ENCODE measurements at places on chromosomes 16 and 17.

- DNase-seq, result no peak
Measured at GRCh38 chr17:16258901-16259300, 41.9 kb downstream of the PIGL start.

DNA sequence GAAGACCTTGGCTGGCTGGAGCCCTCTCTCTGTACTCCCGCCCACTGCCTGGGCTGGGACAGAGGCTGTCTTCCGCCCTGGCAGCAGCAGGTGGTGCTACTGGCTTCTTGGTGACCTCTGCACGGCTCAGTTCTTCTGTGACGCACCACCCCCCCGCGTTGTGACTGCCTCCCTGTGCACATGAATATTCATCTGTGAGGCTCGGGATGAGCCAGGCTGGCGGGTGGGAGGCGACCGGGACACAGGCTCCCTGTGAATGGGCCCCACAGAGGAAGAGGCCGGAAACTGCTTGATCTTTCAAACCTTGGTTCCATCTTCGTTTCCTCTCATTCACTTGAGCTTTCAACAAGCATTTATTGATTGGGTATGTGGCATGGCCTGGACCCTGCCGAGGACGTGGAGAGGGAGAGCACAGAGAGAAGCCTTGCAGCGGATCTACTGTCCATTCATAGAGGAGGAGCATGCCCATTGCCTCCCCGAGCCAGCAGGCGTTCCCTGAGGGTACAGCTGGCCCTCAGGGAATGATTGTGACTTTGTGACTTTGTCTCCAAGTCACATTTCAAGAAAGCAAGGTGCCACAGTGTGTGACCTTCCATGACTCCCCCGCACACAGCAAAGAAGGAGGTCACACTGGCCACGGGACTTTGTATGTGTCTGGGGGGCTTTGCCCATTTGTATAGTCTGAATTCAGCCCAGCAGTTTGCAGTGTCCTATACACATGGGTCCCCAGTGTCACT, 45.0 kb downstream of the B9D1 start:
- DNase-seq, result peak; percentile 91

GRCh38 chr17:39164675-39165143, 1.3 kb downstream of the ARL5C start:
- peak; percentile 63 for DNase-seq

DNA sequence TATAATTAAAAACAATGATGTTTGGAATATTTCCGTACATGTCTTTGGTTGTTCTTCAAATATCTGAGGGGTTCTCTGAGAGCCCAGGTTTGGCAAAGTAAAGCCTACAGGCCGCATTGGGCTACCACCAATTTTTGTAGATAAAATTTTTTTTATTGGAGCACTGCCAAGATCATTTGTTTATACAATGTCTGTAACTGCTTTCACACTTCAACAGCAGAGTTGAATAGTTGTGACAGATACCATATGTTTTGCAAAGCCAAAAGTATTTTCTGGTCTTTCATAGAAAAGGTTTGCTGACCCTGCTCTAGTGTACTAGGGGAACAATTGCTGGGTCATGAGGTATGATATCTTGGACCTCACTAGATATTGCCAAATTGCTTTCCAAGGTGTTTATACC, 10.5 kb downstream of the PPM1D start:
- DNase-seq, result no peak

DNA sequence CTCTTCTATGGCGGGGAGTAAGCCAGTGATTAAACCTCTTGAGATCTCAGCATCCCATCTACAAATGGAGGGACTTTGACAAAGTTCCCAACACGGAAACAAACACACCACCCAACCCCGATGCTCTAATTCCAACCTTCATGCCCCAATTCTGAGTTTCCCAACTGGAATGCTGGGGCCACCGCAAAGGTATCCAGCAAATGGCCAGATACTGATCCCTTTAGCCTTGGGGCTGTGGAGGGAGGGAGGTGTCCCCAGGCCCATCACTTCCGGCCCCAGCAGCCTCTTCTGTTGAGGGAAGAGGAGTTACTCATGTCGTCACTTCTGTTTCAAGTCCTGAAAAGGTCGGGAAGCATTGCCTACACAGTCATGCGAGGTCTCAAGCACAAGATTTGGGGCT, 154.8 kb upstream of the RPH3AL start:
- no peak for DNase-seq

DNA sequence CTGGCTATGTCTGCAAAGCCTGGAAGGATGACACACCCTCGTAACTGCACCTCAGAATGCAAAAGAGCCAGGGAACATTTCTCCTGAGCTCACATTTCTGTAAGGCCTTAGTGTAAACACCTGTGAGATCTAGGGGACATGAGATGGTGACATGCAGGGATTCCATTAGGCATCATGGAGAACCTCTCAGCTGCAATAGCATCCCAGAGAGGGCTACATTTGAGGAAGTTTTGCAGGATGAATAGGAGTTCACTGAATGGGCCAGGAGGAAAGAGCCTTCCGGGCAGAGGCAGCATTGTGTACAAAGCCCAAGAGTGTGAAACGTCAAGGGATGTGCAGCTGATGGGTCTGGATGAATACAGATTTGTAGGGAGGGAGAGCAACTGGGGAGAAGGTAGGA, 223.0 kb upstream of the RPL38 start:
- no peak for DNase-seq

GRCh38 chr17:2237950-2238349, 65.6 kb downstream of the SMG6 start:
- no peak for DNase-seq

DNA sequence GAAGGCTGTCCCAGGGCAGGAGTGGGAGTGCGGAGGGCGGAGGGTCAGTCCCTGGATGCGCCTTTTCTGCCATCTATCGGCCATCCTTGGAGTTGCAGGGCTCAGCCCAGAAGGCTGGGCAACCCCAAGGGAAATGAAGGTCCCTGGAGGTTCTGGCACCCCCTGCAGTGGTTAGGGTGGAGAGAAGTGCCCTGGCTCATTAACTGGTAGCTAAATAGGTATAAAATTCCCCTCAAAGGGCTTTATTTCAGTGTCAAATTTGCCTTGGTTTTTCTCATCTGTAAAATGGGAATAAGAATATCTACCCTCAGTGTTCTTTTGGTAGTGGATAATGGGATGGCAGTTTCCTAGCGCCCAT, 22.4 kb downstream of the C17orf75 start:
- DNase-seq, result peak; percentile 67

GRCh38 chr16:56405977-56406672, 19.2 kb downstream of the AMFR start:
- DNase-seq, result no peak

GRCh38 chr17:58370309-58370708, 18.3 kb upstream of the SUPT4H1 start:
- DNase-seq, result no peak

DNA sequence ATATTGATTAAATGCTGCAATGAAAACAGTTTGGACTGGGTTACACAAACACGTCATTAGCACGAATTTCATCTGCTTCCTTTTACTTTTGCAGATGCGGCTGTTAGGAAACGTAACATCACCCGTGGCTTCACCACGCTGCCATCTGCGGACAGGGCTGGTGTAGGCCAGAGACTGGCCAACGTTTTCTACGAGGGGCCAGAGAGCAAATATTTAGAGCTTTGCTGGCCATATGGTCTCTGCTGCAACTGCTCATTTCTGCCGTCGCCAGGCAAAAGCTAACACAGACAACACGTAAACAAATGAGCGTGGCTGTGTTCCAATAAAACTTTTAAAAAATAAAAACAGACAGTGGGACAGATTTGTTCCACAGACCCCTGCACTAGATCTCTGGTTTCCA, 96.6 kb downstream of the ENGASE start:
- DNase-seq, result no peak

GRCh38 chr16:47310792-47311211, 150.1 kb downstream of the ITFG1 start:
- DNase-seq, result no peak

GRCh38 chr16:88922114-88922825, 54.7 kb downstream of the CBFA2T3 start:
- peak; percentile 68 for DNase-seq

DNA sequence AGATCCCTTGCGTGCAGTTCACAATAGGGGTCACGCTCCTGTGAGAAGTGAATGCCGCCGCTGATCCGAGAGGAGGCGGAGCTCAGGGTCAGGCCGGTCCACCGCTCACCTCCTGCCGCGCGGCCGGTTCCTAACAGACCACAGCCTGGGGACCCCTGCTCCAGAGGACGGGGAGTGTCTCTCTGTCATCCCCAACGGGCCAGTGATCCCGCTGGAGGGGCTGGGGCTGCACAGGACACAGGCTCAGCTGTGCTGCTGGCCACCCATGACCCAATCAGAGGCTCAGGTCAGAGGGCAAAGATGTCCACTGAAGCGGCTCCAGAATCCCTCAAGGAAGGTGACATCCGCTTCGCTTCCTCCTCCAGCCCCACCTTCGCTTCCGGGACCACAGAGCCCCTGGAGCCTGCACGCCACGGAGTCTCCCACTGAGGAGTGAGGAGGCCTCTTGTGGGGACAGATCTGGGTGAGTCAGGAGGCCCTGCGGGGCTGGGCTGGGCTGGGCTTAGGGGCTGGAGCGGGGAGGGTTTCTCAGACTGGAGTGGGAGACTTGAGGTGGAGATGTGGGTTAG, 115.4 kb downstream of the METRNL start:
- DNase-seq, result no peak

DNA sequence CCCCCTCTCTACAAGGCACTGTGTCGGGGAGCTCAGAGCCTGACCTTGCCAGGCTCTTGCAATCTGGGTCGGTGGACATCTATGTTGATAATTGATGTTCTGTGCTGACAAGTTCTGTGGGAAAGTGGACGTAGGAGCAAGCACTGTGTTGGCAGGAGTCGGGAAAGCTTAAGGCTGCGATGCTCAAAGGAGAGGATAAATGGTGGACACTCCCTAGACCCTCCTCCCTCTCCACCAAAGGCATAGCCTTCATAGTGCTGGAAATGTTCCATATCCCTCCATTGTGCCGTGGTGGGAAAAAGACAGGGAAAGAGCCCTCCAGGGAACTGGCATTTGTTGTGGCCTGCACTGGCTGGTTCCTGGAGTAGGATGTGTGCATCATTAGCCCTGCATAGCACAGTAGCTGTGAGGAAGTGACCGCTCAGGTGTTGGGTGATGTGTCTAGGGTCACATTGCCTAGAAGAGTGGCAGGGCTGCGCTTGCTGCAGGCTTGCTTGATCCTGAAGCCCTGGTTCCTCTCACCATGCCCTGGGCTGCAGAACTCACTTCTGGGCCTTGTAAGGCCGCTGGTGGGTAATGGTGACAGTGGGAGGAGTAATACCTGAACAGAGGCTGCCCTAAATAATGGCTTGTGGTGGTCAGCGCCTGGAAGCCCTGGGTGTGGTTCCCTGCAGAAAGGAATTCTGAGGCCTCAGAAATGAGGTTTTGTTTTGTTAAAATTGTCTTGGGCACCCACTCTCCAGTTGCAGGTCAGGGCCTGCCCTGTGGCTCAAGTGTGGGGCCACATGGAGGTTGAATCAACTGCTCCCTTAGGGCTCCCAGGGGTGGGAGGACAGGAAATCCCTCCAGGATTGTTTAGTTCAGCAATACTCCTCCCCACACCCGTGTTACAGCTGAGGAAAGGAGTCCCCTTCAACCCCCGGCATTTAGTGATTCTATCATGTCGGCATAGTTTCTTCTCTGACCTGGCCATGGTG, 62.6 kb downstream of the KSR1 start:
- no peak for DNase-seq

DNA sequence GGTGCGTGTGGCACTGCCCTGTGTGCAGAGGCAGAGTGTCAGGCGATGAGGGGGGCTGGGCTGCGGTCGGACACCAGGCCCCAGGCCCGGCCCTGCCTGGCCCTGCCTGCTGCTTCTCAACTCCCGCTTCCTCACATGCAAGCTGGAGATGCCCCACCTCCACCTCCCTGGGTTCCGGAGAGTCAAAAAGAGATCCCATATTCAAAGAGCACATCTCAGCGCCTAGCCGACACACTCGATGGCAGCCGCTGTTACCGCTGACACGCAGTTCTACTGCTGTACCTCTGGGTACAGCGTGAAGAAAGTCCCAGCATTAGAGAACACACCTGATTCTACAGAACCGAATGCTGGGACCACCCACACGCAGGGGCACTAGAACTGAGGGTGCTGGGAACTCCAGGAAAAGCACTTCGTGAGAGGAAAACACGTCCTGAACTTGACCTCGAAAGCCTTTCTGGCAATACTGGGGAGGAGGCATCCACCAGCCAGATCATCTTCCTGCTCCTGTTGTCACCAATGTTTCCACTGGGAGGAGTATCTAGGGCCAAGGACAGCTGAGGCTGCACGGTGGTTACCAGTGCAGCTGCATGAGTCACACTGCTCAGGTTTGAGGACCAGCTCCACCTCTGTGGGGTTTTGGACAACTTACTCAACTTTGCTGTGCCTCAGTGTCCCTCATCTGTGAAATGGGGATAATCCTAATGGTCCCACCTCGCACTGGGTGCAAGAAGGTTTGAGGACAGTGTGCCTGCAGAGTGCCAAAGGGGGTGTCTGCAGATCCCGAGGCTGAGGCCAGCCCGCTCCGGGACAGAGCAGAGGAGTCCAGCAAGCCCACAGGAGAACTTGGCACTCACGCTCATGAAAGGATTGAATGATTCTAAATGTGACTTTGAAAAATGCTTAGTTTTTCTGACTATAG, 100.4 kb upstream of the DNAH17 start:
- DNase-seq, result no peak

DNA sequence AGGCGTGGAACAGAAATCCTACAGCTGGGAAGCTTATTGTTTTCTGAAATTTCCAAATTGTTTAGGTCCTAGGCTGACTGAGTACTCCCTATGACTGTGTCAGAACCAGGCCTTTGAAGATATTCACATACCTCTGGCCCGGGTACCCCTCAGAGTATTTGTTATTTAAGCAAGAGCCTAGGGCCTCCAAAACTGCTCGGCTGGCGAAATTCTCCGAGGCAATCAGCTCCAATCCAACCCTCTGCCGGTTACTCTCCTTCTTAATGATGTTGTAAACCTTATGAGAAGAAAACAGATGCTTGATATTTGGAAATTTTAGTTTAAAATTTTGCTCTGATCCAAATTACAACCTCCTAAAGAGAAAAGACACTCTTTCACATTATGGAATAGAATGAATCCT, 9.8 kb downstream of the SHMT1 start:
- DNase-seq, result no peak
